ENCODE measurements at places on chromosomes 5 and 9.

- no peak for DNase-seq
Measured at GRCh38 chr9:127974001-127974768, 6.6 kb downstream of the EEIG1 start.

- DNase-seq: no peak
Measured at GRCh38 chr9:27053369-27054022, 48.0 kb upstream of the LRRC19 start.

DNA sequence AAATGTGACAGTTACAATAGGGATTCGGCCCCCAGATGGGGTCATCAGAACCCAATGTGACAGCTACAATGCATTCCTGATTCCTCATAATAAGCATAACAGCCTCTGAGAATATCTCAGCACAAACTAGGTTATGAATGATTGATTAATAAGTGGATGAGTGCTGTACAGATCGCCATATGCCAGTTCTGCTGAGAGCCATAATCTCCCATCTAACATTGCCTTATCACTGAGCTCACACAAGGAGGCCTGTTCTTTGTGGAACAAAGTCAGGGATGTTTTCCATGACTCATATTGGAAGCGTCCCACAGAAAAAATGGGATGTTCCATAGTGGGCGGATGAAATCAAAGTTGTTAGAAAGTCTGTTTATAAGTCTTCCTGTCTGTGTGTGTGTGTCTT lies 89.6 kb downstream of the KIF4B start:
- DNase-seq: no peak

GRCh38 chr9:130167927-130168326 lies 4.3 kb upstream of the NCS1 start:
- no peak for DNase-seq

- no peak for DNase-seq
Measured at GRCh38 chr9:88579050-88579715, 44.2 kb downstream of the NXNL2 start.

GRCh38 chr5:132260714-132261551 lies 3.4 kb downstream of the PDLIM4 start:
- no peak for DNase-seq

DNA sequence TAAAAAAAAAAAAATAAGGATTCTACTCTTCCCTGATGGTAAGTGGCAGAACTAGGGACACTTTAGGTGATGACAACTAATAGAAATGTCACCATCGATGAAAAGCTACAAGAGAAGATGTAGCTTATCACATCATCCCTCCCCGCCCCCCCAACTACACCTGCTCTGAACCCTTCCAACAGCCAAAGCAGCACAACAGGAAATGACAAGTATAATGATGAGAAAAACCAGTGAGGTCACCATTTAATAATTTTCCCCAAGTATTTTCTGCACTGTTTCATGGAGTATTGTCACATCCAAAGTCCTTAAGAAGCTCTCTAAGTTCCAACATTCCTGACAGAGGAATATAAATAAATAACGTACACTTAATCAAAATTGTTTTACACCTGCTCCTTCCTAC lies 221.4 kb downstream of the EFNA5 start:
- no peak for DNase-seq

GRCh38 chr9:21810388-21810787 lies 8.0 kb downstream of the MTAP start:
- DNase-seq: no peak

Data from WTC11 (cell line).